IPS-NIHi11 (cell line): ENCODE measurements at places on chromosomes 2 and 18.
A peak's percentile ranks its signal among the peaks of the same experiment; 100 is the strongest.

DNA sequence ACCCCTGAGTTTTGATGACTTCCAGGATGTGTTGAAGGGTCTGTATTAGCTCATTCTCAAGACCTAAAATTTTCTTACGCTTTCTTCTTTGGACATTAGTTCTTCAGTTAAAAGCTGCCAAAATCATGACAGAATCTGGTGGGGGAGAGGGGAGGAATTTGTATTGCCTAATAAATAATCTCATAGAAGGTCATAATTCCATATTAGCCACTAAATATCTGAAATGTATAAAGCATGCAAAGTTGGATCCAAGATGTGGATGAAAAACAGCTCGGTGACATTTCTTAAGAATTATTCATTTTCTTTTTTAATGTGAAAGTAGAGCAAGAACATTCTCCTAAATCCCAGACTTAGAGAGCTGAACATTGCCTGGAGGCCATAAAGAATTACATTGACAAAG lies 120.1 kb downstream of the MMADHC start:
- no peak for DNase-seq

GRCh38 chr2:197028230-197028629 lies 101.7 kb upstream of the PGAP1 start:
- no peak for DNase-seq

- no peak for DNase-seq
Observed at GRCh38 chr2:8526403-8526696, 155.5 kb upstream of the ID2 start.

- DNase-seq = no peak
Observed at GRCh38 chr2:99550368-99550767, 60.6 kb upstream of the REV1 start.

DNA sequence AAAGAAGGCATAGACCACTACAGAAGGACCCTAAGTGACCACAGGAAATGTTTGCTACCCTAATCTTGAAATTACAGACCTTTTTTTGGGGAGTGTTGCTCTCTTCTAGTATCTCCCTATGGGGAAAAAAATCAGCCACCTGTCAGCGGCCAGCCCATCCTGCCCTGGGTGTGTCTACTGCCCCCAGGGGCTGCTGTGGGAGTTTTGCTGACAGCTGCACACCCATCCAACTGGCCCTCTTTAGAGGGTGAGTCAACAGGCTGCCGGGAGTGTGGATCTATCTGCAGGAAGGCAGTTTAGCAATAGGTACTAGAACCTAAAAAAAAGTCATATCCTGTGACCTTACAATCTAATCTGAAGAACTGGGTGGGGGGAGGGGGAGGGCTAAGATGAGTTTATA lies 796 bp upstream of the DYSF start:
- DNase-seq = peak; percentile 68

- DNase-seq = no peak
Observed at GRCh38 chr2:34266908-34267697, 668.0 kb upstream of the FAM98A start.

DNA sequence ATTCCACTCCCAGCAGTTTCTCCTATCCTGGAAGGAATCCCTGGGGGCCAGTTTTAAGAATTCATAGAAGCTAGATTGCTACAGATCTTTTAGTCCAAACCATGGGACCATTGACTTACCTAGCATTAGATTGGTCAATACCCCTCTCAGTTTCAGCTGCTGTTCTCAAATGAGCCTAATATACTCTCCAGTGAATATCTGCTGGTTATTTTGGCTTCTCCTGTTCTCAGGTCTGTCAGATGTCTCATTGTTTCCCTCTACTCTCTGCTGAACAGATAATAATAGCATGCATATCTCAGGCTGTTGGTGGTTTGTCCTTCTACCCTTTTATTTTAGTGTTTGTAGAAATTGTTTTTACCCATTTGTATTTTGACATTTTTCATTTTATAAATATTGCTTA lies 99.5 kb downstream of the FHOD3 start:
- no peak for DNase-seq

DNA sequence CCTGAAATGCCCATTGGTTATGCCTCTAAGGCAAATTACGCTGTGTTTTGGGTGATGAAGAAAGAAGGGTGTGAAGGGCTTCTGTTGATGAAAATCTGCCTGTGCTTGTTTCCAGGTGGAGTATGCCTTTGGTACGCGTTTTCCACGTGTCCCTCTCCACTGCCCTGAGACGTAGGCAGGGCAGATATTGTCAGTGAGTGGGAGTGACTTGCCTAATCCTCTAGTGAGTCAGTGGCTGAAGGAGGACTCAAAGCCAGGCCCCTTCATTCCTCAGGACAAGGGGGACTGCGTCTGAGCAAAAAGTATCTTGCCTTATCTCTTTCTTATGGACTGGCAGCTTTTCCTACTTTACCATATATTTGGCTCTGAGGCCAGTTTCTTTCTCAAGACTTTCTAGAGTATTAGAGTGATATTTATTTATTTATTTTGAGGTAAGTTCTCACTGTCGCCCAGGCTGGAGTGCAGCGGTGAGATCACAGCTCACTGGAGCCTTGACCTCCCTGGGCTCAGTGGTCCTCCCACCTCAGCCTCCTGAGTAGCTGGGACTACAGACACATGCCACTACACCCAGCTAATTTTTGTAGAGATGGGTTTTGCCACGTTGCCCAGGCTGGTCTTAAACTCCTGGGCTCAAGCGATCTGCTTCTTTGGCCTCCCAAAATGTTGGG lies 10.2 kb downstream of the RALB start:
- no peak for DNase-seq

DNA sequence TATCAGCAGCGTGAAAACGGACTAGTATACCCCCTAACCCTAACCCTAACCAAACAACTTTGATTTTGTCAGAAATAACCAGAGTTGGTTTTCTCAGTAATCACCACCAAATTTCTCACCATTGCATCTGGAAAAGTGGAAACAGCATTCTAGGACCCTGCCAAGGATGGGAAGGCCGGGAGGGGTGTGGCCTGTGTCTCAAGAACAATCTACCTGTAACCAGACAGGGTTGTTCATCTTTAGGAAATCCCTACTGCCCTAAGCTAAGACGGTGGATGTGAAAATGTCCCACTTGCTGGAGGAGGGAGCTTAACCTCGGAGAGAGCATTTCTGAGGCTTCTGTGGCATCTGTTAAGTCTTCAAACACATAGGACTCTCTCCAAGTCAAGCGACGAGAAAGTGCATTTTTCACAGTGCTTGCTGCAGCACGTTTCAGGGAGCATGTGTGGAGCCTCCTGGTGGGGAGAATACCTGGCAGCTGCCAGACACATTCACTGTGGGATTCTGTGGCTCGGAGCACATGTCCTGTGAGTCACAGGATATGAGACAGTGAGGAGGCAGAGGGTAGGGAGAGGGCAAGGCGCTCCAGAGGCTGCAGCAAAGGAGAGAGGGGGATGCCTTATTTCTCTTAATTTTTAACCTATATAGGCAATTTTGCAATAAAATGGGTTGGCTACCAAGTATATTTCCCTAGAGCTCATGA lies 207.5 kb downstream of the SPP2 start:
- DNase-seq = peak; percentile 73

- DNase-seq = no peak
Observed at GRCh38 chr18:55489034-55489986, 98.7 kb downstream of the TCF4 start.

DNA sequence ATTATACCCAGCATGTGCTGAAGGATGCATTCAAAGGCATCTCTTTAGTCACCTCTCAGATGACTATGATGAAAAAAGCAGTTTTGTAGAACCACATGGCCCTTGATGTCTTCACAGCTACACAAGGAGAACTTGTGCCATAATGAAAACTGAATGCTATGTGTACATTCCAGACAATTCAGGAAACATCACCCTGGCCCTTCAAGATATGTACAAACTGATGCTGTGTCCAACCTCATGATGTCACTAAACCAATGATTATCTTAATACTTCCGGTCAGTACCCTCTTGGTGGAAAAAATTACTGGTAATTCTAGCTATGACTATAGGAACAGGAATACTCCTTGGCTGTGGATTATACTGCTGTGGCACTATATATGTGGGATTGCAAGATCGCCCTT lies 20.0 kb downstream of the DUSP11 start:
- no peak for DNase-seq

DNA sequence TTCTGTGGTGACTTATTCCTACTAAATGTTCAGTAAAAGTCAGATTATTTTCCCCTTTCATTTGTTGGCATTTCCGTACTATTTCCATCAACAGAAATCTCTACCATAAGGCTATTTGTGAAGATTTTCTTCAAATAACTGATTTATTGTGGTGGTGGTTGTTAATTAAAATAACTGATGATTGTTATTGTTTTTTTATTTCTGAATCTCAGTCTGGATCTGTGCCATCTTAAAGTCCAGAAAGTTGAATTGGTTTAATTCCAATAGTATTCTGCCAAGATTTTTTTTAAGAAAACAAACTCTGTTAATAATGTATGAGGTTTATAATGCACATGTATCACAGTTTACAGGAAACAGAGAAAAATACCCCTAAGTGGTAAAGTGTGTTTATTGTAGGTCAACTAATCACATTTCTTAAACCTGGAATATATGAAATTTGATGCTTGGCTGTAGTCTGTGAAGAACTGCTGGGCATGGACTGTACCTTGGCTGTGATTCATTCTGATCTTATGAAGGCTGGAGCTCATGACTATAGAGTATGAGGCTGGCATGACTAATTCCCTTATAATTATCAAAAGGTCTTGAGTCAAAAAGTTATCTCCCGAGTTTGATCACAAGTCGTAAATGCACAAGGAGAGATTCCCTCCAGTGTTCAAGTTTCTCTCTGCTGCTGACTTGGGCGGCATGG lies 134.2 kb upstream of the RND3 start:
- no peak for DNase-seq

DNA sequence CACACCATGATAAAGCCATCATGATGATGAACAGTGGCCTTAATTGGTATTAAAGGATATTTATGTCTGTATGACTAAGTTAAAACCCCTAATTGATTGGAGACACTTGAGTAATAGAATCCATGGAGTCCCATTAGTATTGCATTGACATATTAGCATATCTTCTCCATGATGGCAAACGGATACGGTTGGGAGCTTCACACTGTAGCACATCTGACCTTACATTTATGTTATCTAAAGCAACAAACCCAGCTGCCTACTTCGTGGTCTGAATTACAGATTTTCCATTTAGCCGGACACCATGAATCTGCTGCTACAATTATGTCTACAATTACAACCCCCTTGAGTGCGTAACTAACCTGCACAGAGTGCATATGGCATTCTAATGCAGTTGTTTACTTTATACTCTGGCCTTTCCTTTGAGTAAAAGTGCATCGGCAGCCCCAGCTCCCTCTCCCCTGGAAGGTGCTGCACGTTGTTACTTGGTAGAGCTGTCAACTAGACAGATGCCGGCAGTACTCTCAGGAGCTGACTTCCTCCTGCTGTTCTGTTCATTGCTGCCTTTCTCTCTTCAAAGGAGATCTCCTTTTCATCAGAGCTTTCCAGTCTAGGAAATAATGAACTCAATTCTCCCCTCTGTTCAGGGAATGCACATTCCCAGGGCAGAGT lies 92.1 kb downstream of the LRRC30 start:
- DNase-seq = no peak

DNA sequence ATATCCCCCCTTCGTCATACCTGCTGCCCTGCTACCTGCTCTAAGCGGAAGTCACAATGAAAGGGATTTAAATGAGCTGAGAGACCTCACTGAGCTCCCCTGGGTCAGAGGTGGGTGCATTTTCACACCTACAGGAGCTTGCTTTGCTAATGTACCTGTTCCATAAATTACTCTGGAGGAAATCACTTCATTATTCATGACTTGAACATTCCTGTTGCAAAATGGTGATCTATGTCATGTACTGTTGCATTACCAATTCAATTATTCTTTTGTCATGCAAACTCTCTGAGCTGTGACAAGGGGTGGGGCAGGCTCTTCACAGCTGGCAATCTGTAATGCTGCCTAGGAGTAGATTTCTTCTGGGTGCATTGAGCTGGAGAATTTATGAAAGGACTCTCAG lies 761.3 kb downstream of the TSN start:
- peak; percentile 67 for DNase-seq

DNA sequence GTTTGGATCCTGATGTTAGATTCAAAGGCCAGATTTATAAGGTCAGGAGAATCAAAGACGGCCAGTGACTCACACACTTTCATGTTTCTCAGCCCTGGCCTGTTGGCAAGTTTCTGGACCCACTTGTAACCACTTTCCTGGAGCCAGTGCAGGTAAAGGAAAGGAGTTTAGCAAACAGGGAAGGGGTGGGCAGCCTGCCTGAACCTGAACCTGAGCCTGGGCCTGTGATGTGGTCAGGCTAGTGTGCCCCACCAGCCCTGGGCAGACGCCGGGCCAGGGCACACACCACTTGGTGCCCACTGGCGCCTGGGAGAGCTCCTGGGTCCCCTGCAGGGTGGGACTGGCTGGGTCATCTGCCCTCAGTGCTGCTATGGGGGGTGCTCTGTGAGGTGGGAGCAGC lies 100.5 kb upstream of the SPRED2 start:
- no peak for DNase-seq

- no peak for DNase-seq
Observed at GRCh38 chr2:16623564-16624435, 41.8 kb downstream of the CYRIA start.

- DNase-seq = no peak
Observed at GRCh38 chr2:127609031-127609751, 36.8 kb upstream of the GPR17 start.

- DNase-seq = no peak
Observed at GRCh38 chr2:32902174-32902573, 44.6 kb upstream of the LTBP1 start.

DNA sequence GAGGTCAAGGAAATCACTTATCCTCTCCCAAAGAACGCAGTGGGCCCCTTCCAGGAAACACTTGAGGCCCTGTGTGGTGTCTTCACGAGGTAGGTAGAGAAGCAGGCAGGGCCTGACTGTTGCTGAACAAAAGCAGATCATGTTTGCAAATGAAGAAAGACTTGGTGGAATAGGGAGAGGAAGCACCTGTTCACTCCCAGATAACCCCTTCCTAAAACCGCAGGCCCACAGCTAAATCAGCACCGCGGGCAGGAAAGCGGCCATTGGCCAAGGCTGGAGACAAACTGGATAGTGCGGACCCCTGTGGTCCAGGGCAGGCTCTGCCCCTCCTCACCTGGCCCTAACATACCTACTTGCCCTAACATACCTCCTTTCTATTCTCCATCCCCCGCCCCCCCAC lies 64.9 kb upstream of the KLHL29 start:
- no peak for DNase-seq

- no peak for DNase-seq
Observed at GRCh38 chr2:19971691-19972090, 18.2 kb downstream of the WDR35 start.

DNA sequence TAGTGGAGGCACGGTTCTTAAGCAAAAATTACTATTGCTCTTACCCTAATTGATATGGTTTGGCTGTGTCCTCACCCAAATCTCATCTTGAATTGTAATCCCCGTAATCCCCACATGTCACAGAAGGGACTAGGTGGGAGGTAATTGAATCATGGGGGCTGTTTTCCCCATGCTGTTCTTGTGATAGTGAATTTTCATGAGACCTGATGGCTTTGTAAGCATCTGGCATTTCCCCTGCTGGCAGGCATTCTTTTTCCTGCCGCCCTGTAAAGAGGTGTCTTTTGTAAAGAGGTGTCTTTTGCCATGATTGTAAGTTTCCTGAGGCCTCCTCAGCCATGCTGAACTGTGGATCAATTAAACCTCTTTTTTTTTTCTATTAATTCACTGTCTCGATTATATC lies 1691.8 kb upstream of the SLC39A10 start:
- no peak for DNase-seq

- peak; percentile 64 for DNase-seq
Observed at GRCh38 chr2:49973917-49974368, 819.6 kb upstream of the FSHR start.
